T follicular helper cell (primary cell): ENCODE measurements at places on chromosomes 5 and 9.

- no peak for DNase-seq
Measured at GRCh38 chr5:116600876-116601275, 26.3 kb upstream of the SEMA6A start.

- no peak for DNase-seq
Measured at GRCh38 chr9:94692601-94693000, 33.9 kb upstream of the AOPEP start.

DNA sequence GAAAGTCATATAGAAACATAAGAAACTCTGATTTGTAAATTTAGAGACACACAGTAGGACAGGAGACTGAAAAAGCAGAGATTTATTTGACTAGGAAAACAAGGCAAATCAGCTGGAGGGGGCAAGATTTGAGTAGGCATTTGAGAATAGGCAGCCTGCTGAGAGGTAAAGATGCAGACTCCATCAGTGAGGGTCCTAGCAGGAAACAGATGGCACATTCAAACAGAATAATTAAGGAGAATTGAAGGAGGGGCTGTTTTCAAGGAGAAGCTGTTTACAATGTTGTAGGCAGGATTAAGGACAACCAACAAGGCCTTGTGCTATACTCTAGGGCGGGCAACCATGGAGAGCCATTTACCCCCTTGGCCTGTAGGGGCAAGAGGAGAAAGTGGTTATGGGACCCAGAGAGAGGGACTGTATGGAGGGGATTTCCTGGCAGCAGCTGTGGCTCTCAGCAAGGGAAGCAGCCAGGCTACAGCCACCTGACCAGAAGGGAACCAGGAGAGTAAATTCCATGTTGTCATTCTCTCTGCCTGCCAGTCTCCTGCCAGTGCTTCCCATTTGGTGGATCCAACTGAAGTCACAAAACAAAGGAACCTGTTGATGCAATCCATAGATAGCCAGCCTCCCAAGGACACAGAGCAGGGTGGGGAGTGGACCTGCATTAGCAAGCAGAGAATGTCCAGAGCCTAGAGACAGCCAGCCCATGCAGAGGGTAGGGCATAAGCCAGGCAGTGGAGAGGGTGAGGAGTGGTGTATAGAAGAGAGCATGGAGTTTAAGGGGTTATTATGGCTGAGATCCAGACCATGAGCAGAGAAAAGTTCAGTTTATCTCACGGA lies 38.2 kb downstream of the PAPPA start:
- no peak for DNase-seq

DNA sequence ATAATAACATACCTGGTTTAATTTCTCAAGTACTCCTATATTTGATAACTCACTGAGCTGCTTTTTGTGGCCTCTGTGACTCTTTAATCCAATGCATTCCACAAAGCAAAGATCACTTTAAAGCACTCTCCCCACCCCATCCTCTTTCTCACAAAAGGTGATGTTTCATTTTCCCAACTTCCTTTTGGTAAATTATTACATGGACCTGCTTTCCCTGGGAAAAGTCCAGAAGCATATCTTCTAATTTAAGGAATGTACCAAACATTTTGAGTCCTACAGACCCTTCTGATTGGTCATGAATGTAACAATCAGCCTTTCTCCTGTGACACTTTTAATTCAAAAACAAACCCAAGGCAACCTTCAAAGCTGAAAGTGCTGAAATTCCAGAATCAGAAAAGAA lies 71.1 kb downstream of the MLLT3 start:
- no peak for DNase-seq

GRCh38 chr5:172229904-172230303 lies 35.9 kb downstream of the EFCAB9 start:
- DNase-seq = no peak

- DNase-seq = no peak
Measured at GRCh38 chr5:148993283-148993936, 69.5 kb downstream of the SH3TC2 start.

- DNase-seq = no peak
Measured at GRCh38 chr5:172188893-172189692, 1.1 kb upstream of the STK10 start.

DNA sequence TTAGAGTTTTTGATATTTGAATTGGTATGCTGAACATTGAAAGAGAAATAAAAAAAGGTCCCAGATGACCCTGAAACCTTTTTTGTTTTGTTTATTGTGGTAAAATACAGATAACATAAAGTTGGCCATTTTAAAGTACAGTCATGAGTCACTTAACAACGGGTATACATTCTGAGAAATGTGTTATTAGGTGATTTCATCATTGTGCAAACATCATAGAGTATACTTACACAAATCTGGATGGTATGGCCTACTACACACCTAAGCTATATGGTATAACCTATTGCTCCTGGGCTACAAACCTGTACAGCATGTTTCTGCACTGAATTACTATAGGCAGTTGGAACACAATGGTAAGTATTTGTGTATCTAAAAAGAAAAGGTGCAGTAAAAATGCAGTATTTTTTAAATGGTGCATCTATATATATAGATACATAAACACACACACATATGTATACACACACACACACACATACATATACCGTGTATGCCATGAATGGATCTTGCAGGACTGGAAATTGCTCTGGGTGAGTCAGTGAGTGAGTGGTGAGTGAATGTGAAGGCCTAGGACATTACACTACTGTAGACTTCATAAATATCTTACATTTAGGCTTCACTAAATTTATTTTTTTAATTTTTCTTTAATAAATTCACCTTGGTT lies 31.0 kb downstream of the TTC1 start:
- no peak for DNase-seq

GRCh38 chr5:170111088-170111785 lies 5.5 kb downstream of the FOXI1 start:
- no peak for DNase-seq

- no peak for DNase-seq
Measured at GRCh38 chr9:108831496-108832178, 24.1 kb downstream of the ACTL7B start.

GRCh38 chr5:39266442-39266841 lies 47.1 kb upstream of the FYB1 start:
- DNase-seq = no peak

DNA sequence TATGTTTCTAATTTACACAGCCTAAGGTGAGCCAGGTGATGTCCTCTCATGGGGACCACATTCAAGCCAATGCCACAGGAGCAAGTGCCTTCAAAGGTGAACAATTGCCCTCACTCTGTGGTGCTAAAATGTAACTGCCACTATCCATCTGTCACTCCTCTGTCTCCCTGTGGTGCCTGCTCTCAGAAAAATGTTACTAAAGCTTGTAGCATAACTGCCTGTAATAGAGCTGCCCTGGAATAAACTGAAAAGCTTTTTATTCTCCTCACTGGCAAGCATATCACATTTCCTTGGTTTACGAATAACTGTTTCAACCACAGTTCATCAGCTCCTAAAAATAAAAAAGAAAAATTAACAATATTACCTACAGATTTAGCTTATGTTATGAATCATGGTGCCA lies 142.4 kb downstream of the ST8SIA4 start:
- no peak for DNase-seq

- DNase-seq = no peak
Measured at GRCh38 chr5:126444137-126444536, 20.9 kb downstream of the GRAMD2B start.

- no peak for DNase-seq
Measured at GRCh38 chr5:168288349-168289245, 2.8 kb upstream of the WWC1 start.

GRCh38 chr5:136006164-136006563 lies 22.6 kb upstream of the TGFBI start:
- no peak for DNase-seq

DNA sequence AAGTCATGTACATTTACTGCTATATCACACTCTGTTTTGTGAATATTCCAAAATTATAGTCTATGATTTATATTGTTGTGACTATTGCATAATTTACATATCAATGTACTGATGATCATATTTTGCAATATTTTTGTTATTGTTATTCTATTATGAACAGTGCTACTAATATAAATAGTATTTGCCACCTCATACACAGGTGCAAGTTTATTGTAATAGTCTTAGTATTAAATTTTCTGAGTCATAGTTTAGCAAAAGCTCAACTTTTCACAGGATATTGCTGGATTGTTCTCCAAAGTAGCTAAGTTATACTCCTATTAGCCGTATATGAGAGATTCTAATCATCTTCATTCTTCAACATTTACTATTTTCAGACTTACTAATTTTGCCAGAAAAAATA lies 124.7 kb downstream of the TMC1 start:
- no peak for DNase-seq

DNA sequence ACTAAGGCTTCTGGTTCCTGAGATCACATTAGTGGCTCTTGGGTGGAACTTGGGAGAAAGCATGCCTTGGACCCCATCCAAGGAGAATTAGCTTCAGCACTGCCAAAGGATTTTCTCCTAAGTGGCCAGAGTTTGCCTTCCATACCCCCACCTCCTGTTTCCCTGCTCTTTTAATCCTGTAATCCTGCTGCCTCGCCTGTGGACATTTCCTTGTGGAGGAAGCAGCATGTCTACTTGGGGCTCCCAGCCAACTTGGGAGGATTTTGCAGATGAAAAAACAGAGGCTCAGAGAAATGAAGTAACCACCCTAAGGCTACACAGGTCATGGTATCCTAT lies 1.6 kb downstream of the ARSI start:
- DNase-seq = no peak

- DNase-seq = no peak
Measured at GRCh38 chr5:72559866-72560766, 52.9 kb upstream of the ZNF366 start.

GRCh38 chr9:124686918-124687317 lies 84.2 kb downstream of the NR6A1 start:
- DNase-seq = no peak

GRCh38 chr5:125883223-125883622 lies 540.0 kb upstream of the GRAMD2B start:
- DNase-seq = no peak

DNA sequence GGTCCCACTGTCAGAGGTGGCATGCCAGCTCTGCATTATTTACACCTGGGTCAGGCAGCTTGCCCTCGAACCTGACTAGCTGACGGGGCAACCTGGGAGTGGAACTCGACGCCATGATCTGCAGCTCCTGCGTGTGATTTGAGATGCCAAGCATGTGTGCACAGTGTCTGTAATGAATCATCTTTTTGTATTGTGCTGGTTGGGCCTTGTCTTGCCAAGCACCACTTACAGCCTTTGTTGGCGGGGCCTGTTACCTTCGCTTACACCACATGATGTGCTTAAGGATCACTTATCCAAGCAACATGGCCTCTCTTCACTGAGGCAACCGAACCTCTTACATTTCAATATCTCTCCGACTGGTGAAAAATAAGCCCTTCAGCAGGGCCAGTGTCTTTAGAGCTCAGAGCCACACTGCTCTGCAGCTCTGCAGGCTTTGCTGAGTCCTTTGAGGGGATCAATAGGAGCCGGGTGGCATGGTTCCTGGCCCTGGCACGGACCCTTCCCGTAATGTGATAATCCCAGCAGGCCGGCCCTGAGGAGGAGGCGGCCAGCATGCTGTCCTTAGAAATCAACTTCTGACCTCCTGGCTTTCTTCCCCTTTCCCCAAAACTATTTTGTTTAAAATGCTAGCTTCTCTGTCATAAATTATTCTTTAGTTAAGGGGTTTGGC lies 297.7 kb upstream of the CD180 start:
- DNase-seq = no peak

DNA sequence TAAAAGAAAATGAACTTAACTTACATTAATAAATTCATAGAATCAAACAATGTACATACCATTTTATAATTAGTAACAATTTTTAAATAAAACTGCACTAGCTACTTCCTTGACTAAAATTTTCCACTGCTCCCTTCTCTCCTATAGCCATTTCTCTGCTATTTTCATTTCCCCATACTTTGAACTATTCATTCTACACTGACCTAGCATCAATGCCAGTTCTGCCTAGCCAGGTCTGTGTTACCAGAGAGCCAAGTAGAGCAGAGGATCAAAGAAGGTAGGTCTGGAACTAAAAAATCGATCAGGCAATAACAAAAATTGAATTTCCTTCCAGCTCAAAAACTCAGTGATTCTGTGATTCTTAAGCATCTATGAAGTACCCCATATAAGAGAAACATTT lies 84.5 kb downstream of the ERMP1 start:
- no peak for DNase-seq

DNA sequence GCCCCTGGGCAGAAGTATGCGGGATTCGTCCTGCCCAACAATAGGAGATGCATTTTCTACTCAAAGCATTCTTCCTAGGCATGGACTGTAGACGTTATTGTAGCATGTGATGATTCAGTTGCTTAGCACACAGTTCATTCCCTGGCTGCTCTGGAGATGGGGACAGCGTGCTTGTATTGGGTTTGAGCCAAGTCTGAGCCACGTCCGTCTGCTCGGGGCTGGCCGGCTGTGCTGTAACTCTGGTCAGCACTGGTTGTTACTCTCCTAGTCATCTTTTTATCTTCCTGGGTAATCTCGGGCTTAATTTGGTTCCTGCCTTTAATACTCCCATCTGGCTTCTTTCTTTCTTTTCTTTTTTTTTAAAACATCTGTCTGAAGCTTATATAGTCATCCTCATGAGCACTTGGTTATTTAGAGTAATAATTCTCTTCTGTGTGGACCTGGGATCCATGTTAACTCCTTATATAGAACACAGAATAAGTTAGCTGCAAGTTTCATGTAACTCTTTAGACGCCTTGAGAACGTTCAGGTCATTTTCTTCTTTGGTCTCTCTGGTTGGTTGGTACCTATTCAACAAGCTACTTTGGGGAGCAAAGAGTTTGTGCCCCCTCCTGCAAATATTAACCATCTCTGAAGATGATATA lies 118.8 kb upstream of the RPS23 start:
- no peak for DNase-seq

DNA sequence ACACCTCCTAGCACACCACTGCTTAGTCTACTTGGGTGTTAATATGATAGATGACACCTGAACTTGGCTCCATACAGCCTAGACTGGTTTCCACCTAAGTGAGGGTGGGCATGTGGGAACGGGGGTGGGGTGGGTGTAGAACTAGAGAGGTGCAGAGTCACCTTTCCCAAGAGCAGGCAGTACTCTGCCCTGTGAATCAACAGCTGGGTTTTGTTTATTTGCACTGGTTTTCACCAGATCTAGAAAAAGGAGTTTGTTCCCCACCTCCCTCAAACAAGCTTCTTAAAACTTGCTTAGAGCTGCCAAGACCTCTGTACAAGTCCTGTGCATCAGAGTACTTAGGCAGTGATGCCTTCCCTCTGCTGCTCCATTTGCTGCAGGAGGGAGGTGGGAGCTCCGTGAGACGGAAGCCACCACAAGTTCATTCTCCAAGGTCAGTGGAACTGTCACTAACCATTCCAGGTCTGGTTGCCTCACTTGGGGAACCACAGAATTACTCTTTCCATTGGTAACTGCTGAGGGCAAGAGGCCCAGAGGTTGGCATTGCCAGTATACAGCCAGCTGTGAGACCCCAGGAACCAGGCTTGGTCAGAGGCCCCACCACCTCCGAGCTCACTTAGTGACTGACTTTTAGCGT lies 163.5 kb downstream of the NR3C1 start:
- DNase-seq = no peak

DNA sequence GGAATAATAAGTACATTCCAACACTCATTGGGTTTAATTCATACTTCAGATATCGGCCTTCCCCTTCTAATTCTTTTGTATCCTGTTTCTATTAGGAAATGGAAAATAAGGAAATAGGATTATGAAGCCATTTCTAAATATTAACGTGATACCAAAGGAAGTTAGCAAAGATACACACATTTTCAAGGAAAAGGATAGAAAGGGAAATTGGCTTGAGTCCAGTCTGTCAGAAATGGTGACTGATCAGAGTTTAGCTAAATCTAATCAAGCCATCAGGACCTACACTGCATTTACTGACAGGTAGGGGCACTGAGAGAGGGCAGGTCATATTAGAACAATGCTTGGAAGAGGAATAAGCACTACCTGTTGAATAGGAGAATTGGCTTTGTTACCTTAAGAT lies 3.1 kb downstream of the TRPM3 start:
- no peak for DNase-seq
